Brain microvascular endothelial cell (primary cell): ENCODE measurements at places on chromosomes 4 and X.
A peak's percentile ranks its signal among the peaks of the same experiment; 100 is the strongest.

DNA sequence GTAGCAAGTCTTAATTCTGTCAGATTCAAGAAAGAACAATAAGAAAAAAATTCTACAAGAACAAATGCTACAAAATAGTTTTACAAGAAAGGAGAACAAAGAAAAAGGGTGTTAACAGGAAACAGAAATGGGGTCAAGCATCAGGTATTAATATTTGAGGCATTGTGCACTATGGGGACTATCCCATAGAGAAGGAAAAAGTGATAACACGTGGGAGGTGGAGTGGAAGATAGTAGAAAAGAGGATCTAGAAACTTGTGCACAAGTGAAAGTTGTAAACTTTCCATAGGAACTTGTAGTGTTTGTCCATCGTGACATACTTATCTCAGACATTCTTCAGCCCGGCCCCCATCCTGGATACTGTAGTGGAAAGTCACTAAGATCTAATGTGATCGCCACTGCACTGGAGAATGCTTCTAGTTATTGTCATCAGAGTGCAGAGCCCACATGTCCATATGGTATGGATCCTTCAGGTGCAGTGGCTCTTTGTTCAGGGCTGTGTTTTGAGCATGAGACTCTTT lies 15.4 kb upstream of the NFXL1 start:
- DNase-seq, result no peak

DNA sequence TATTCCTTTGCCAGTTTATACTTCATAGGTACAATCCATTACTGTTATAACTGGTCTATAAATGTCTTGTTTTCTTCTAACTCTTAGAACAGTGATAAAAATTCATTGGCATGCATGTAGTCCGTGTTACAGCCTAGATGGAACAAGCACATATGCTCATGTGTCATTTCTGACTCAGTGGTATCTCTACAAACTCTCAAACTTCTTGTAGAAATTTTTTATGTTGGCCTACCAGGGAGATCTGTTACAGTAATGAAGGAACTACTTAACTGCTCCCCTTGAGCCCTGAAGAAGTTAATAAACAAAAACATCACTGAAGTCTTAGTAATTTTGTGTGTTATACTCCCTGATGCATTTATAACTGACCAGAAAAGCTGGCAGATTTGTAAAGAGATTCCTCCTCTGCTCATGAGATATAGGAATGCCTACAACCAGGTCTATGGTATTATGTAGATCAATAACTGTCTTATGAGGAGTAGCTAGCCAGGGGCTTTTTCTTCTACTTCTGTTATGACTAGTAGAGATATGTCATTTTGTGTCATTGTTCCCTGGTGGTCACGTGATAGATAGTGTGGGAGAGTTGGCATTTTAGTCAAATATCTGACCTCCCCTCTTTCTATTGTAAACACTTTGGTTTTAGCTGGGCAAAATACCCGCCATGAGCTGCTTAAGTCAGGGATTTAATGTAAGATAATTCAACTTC lies 53.7 kb upstream of the FAAH2 start:
- no peak for DNase-seq

DNA sequence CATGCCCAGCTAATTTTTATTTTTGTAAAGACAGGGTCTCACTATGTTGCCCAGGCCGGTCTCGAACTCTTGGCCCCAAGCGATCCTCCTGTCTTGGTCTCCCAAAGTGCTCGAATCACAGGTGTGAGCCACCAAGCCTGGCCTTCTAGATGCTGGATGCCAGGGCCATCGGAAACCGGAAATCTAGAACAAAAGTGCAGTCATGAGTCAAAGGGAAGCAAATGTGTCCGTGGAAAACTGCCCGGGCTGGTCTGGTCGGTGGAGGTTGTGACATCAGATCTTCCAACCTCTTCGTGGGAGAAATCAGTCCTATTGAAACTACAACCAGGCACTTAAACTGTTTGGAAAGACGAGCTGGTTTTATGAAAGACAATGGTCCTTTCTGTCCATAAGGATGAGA lies 92.3 kb upstream of the SHOX start:
- DNase-seq, result no peak

GRCh38 chrX:154718616-154719015 lies 32.3 kb downstream of the GAB3 start:
- DNase-seq, result no peak

GRCh38 chrX:136636121-136636520 lies 11.8 kb upstream of the CD40LG start:
- no peak for DNase-seq

DNA sequence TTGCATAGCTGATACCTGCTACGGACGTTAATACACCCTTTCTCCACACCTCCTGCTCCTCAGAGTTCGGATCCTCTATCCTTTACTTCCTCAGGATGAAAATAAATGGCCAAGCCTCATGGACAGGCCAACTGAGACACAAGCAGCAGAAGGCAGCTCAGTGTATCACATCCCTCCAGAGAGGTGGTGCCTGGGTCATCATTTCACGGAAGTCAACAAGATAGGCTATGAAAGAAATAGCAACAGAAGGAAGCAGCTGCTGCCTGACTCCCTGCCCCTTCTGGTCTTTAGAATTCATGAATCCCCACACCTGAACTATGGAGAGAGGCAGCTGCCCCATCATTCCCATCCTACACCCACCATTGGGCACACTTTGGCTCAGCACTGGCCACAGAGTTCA lies 267.1 kb upstream of the ETNPPL start:
- DNase-seq, result no peak

DNA sequence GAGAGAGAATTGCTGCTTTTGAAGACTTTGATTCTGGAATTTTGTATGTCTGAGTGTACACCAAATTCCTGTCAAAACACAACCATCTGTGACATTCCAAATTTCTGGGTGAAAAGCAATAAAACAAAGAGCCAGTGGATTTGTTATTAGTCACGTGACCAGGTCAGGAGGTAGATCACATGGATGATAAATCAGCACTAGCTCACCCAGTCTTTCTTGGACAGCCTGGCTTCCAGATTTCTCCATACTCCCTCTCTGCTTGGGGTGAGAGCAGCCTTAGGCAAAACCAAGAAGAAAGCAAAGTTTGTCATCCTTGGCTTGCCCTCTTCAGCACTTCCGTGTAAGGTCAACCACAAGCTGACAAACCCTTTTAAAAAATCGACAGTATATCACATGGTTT lies 194.2 kb downstream of the CLCN4 start:
- peak; percentile 22 for DNase-seq

DNA sequence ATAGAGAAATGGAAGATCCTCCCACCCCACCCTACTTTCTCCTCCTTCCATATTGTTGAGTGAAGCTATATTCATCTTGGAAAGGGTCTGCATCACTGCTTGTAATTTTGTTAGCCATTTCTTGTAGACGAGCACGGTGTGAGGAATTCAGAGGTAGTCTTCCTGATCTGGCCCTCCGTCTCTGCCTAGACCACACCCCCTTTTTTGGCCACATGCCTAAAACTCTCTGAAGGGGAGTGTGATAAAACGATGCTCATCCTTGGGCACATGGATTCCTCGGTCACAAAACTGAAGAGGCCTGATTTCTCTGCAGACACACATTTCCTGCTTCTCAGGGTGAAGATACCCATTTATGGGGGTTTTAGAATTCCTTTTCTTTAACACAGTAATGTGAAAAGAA lies 182.8 kb downstream of the LARP7 start:
- DNase-seq, result no peak

DNA sequence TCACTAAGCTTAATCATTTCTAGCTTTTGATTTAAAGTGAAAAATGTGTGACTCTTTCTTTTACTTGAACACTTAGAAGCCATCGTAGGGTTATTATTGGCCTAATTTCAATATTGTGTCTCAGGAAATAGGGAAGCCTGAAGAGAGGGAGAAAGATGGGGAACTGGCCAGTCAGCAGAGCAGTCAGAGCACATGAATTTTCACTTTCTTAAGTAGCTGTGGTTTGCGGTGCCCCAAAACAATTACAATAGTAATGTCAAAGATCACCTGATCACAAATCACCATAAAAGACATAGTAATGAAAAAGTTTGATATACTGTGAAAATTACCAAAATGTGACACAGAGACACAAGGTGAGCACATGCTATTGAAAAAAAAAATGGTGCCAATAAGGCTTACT lies 45.5 kb downstream of the CENPC start:
- DNase-seq, result no peak

- no peak for DNase-seq
These were observed 54.6 kb upstream of the PARM1 start for GRCh38 chr4:74878323-74878722.

DNA sequence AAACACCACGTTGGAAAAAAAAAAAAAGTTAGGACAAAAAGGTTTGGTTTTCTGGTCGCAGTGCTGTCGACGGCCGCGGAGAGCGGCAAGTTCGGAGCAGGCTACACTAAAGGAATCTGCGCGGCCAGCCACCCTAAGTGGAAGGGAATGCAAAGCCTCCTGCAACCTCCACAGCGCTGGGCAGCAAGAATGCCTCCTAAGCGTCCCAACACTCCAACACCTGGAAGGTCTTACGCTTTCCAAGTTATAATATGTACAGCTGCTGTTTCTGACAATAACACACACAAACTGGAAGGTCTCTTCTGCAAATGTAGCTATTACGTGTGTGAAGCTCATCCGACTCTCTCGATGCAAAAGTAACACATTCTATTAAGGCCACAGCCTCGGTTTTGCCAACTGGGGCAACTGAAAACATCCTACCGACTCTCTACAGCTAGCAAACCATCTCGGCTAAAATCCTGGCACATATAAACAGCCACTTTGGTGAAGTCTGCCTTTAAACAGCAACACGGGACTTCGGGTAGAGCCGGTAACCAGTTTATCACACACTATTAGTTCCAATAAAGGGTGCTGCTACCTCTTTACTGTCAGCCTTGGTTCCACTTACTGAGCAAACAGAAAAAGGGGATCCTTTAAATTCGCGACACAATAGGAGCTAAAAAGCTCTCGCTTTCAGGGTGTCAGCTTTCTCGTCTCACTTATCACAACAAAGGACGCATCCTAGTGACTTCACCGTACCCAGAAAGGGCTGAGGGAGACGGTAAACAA lies 895 bp downstream of the SMIM14 start:
- peak; percentile 55 for DNase-seq

DNA sequence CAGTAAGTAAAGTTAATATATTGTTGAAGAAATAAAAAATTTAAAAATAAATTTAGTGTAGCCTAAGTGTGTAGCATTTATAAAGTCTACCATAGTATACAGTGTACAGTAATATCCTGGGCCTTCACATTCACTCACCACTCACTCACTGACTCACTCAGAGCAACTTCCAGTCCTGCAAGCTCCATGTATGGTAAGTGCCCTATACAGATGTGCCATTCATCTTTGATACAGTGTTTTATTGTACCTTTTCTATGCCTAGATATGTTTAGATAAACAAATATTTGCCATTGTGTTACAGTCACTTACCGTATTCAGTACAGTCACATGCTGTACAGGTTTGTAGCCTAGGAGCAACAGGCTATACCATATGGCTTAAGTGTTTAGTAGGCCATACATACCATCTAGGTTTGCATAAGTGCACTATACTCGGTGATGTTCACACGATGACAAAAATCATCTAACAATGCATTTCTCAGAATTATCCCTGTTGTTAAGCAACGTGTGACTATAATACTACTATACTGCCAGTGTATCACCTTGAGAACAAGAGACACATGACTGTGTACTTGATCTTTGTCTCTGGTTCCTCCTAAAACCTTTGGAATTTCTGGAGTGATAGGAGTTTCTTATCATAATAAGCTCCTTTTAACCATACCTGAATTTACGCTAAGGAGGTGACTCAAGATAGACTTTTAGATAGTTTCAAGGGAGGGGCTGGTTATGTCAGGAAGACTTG lies 25.8 kb upstream of the SEPTIN11 start:
- DNase-seq, result no peak

- no peak for DNase-seq
These were observed 3.1 kb upstream of the L1CAM start for GRCh38 chrX:153889123-153889522.

DNA sequence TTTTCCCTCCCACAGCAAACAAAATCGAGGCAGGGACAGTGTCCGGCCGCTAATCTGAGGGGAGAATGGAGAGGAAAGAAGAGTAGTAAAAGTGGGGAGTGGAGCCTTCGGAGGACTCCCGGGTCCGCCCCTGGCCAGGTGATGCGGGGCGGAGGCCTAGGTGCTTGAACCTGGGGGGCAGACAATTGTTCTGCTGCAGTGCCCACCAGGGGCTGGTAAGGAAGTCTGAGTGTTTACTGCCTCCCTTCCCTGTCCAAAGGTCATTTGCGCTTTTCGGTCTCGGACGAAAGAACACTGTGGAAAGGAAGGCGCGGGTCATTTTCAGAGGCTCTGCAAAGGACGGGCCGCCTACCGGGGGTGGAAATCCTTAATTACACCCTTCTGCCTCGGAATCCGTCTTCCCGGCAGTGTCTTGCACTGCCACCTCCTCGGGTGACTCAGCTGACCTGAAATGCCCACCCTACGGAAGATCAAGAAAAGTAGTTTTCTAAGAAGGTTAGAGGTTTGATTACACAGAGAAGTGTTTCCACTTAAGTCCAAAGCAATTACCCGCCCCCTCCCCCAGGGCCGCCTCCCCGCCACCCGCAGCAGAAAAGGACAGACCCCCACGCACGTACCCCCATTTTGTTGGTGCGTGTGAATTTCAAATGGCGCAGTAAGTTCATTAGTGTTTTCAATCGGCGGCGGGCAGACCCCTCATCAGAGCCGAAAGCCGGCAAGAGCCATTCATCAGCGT lies 99.9 kb upstream of the TENM3 start:
- no peak for DNase-seq

- no peak for DNase-seq
These were observed 25.8 kb downstream of the ATP7A start for GRCh38 chrX:77936299-77936698.
